SK-MEL-5 (cell line): ENCODE measurements at places on chromosomes 12 and 14. TPM values are rescaled to one million over a fixed set of nuclear protein-coding genes. Genes with fewer than 3 reads are reported as not detected.

DNA sequence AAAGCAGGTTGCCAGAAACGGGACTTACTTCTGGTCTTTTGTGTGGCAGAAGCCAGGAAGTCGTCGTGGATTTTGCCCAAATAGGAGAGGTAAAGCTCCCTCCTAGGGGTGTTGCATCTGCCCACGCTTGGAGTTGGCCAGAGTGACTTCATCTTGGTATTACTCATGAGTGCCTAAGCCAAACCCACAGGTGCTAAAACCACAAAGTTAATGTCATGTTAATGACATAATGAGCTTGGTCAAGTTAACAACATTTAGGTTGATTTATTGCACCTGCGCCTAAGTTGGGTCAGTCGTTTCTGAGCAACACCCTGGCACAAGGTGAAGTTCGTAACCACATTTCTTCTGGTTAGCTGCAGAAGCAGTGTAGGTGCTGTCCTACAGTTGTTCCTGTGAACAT lies 225.2 kb downstream of the FUT8 start:
- no peak for DNase-seq

GRCh38 chr12:78864870-78865463 lies 393 bp downstream of the SYT1 start:
- DNase-seq, result no peak

GRCh38 chr12:114625294-114625851 lies 58.6 kb downstream of the TBX3 start:
- DNase-seq, result peak; percentile 74

DNA sequence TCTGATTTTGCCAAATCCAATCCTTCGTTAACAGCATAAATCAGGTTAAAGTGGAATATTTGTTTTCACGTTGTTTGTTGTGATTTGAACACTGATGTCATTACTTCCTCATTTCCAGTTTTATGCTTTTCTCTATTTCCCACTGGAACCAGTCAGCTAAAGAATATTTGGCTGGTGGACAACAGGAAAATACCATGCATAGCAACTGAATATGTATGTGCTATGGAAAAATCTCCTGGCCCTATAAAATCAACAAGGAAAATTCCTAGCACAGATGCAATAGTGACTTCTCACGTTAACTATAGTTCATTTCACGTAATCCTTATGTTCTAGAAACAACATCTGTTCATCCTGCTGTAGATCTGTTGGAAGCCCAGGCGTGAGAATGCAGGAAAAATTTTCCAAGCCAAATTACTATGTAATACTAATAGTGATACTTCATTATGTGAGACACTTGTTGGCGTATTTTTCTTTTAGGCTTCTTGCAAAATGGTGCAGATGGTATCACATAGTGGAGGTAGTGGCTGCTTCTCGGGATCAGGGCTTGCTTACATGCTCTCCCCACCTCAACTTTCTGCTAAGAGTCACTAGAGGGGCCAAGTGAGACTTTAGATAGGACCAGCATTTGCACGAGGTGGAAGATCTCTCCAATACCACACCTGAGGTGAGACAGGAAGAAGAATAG lies 86.3 kb upstream of the USP44 start:
- DNase-seq, result no peak

The CLEC14A gene
- total RNA-seq, result not detected in 2 replicates

GRCh38 chr12:113804961-113805600 lies 161.0 kb downstream of the RBM19 start:
- no peak for DNase-seq

DNA sequence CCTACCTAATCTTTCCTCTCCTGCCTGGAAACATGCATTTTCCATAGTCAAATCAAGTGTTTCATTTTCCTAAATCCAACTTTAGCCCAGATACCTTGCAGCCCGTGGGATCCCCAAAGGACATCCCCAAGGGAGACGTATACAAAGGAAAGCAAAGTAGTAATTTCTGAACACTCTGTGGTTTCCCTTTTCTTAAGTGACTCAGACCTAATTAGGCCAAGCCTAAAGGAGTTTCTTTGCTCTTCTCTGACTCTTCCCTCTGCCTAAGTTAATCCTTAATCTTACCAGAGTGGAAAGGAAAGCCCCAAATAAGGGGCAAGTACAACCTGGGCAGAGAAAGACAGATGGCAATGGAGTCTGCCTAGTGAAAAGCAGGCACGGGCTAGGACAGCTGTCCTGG lies 250.3 kb downstream of the SPTSSA start:
- DNase-seq, result no peak

The CCDC177 gene
- 0.05 and 0.16 TPM in 2 replicates for total RNA-seq

DNA sequence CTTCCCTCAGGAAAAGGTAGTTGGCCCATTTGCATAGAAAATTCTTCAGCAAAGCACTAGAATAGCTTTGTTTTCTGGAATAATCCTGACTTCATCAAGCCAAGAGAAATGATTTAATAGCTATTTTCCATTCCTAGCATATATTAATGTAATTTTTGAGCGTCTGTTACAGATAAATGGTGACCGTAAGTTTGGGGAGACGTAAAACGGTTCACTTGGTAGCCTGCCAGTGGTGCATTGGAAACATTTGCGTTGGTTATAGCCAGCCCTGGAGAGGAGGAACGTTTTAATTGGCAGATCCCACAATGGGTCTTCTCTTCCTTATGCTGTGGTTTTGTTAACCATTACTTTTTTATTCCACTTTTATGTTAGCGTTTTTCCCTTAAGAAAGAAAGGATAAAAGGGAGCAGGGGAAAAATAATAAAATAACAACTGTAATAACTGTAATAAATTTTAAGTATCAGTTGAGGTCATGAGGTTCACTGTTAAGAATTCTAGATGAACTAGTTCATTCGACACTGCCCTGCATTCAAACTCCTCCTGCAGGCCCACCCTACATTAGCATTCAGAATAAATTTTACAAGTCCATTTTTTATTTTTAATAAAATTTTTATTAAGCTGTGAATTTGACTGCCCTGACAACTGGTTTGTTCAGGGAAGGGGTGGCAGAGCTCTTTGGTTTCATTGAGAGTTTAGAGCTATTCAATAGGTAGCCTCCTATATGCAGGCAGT lies 300.7 kb downstream of the ERC1 start:
- no peak for DNase-seq

DNA sequence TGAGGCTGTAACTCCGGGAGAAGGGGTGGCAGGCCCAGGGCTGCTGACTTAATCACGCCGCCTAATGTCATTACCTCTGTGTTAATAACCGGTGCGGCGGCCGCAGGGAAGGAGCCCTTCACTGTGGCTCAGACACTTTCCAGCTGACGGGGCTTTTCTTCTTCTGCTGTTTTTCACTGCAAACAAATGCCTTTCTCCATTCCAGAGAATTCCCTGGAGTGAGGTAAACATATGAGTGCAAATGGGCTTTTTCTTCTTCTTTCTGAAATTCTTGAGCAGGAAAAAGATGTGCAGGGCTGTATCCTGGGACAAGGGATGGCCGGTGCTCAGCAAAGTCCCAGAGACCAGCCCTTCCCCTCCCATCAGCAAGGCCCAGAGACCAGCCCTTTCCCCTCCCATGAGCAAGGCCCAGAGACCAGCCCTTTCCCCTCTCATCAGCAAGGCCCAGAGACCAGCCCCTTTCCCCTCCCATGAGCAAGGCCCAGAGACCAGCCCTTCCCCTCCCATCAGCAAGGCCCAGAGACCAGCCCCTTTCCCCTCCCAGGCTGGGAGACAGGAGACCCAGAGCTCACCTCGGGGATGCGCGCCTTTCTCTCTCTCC lies 33.4 kb upstream of the FAM181A start:
- DNase-seq, result peak; percentile 28

DNA sequence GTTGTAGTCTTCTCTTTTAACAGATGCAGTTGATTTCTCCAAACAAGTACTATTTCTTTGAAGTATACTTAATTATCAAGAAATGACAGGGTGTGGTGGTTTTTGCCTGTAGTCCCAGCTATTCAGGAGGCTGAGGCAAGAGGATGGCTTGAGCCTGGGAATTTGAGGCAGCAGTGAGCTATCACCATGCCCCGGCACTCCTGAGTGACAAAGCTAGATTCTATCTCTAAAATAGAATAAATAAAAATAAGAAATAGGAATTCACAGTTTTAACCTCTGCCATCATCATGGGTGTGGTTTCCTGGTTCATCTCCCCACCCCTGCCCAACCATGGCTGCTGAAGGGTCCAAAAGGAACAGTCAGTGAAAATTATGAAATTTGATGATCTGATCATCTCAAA lies 290.2 kb upstream of the FLRT2 start:
- DNase-seq, result no peak

The GTF2H3 gene
- 53.8 and 54.7 TPM in 2 replicates for total RNA-seq

DNA sequence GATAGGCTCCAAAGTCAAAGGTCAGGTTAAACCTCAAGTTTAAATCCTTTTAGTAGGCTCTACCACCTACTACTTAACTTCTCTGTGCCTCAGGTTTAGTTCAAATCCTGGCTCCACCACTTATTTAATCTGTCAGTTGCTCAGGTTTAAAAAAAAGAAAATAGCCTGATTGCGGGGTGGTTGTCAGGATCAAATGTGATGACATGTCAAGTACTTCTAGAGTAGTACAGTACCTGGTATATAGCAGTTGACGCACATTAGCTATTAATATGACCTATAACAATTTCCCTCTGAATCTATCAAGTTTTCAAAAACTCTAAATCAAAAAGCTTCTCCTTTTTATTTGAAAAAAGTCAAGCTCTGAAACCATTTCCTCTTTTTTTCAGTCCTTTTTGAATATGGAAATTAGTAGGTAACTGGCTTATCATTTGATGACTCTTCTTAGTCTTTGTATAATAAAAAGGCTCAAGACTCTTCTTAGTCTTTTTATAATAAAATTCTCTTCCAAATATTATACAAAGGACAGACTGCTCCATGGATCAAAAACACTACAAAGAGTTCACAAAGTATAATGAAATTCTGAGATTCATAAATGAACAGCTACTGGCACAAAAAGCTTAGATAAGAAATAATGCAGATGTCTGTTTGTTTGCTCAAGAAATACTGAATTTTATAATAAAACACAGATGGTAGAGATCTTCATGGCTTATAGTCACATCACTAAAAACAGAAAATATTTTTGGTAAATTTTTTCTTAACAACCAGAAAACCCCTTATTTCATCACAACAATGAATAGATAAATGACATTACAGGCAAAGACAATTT lies 5.0 kb downstream of the OSBPL8 start:
- no peak for DNase-seq

GRCh38 chr14:74261288-74261687 lies 22.0 kb downstream of the VSX2 start:
- DNase-seq, result no peak

DNA sequence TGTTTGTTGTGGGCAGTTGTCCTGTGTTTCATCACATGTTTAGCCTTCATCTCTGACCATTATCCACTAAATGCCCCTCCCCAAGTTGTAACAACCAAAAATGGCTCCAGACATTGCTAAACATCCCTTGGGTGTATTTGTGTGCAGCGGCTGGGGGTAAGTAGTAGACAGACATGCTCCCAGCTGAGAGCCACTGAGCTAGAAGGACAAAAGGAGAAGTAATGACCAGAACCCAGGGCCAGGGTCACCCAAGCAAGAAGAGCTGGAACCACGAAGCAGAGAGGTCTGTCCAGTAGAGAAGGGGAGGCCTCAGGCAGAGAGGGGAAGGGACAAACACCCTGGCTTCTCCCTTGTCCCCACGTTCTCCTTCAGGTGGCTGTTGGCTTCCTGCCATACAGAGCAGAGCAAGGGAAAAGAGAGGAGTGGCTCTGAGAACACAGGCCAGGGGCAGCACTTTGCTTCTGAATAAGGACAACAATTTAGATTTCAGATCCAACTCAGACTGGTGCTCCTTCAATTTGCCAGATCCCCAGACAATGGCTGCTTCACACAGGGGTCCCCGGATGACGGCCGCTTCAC lies 55.2 kb downstream of the NDUFA12 start:
- no peak for DNase-seq

GRCh38 chr14:67963545-67963944 lies 144.0 kb downstream of the RAD51B start:
- DNase-seq, result no peak

The TTC9 gene
- total RNA-seq, result 0.05 and 0.08 TPM in 2 replicates

The TPPP2 gene
- not detected in 2 replicates for total RNA-seq

The LMO3 gene
- total RNA-seq, result not detected in 2 replicates

GRCh38 chr12:122094735-122095631 lies 16.4 kb downstream of the MLXIP start:
- DNase-seq, result peak; percentile 45

- DNase-seq, result no peak
Observed at GRCh38 chr14:26820138-26820537, 222.3 kb upstream of the NOVA1 start.

The FOS gene
- total RNA-seq, result 67.4 and 78.3 TPM in 2 replicates

DNA sequence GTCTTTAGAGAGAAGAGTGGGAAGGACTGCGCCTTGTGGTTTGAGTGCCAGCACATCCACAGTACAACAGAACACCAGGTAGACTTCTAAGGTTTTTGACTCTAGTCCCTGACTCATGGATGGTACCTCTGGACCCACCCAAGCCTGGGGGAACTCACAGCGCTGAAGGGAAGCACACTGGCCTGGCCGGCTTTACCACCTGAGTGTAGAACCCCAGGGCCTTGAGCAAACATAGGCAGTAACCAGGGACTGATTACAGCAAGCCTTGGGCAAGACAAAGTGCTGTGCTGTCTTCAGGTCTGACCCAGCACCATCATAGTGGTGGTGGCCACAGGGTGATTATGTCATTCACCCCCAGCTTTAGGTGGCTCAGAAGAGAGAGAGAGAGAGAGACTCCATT lies 17.2 kb downstream of the EML5 start:
- DNase-seq, result no peak

DNA sequence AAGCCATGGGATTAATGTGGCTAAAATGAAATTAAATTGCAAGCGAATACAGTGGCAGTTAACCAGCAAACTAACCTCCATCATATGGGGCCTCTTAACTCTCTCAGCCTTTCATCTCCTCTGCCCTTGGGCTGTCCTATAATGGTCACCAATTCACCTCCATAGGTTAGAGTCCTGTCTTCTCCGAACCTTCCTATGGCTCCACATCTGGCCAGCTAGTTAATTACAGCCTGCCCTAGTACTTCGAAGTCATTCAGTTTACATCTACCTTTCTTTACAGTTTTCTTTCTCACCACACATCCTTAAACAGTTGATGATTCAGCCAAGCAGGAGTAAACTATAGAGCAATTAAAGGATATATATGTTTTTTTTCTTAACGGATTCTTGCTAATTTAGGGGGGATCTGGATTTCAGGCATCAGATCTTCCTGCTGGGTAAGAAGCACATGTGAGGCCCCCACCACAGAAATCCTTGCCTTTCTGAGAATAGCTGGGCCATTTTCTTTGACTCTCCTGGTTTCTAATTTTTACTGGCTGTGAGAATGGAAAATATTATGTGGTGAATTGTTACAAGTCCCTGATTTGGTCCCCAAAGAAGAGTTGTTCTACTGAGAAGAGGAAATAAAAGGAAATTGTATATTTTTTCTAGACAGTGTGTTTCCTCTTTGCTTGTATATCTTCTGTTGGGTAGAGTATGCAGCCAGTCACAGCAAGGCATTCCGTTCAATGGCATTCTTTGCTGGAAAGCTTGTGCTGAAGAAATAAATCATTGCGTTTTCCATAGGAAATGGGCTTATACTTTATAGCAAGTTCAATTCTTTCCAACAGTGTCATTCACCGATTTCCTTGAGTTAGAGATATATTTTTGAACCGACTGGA lies 16.7 kb downstream of the HMGA2 start:
- peak; percentile 19 for DNase-seq

The OTOGL gene
- 2.7 and 3.1 TPM in 2 replicates for total RNA-seq

- DNase-seq, result no peak
Observed at GRCh38 chr12:91219511-91219910, 36.9 kb upstream of the DCN start.
